CD4-positive, alpha-beta T cell treated with Interleukin-17A for 1 hour (primary cell): ENCODE measurements at places on chromosomes 2 and 18.
A peak's percentile ranks its signal among the peaks of the same experiment; 100 is the strongest.

DNA sequence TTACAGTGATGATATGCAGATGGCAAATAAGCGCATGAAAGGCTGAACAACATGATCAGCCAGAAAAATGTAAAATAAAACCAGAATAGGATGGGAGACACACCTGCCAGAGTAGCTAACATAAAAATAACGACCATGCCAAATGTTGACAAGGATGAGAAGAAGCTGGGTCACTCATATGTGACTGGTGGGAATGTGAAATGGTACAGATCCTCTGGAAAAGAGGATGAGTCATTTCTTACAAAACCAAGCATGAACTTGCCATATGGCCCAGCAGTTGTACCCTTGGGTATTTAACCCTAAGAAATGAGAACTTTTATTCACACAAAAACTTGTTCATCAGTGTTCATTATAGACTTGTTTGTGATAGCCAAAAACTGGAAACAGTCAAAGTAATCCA lies 143.8 kb downstream of the SH3BP4 start:
- DNase-seq = no peak

- no peak for DNase-seq
Measured at GRCh38 chr2:226483143-226483542, 316.5 kb downstream of the IRS1 start.

GRCh38 chr18:78733762-78734613 lies 245.6 kb upstream of the SALL3 start:
- no peak for DNase-seq

- DNase-seq = no peak
Measured at GRCh38 chr18:74282755-74283554, 8.8 kb downstream of the CYB5A start.

DNA sequence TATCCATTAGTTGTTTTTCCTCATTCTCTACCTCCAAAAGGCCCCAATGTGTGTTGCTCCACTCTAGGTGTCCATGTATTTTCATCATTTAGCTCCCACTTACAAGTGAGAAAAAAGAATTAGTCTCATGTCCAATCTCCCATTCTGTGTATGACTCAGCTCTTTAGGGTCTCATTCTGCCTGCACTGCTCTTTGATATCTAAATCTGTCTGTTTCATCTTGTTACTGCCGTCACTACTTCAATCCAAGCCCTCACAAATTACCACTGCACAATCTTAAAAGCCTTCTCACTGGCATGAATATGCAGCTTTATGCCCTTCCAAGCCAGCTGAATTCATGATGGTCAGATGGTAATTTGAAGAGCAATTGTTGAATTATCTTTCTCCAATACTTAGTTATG lies 480.5 kb downstream of the TRIB2 start:
- DNase-seq = no peak

- peak; percentile 71 for DNase-seq
Measured at GRCh38 chr2:42086500-42086953, 38.7 kb downstream of the PKDCC start.

DNA sequence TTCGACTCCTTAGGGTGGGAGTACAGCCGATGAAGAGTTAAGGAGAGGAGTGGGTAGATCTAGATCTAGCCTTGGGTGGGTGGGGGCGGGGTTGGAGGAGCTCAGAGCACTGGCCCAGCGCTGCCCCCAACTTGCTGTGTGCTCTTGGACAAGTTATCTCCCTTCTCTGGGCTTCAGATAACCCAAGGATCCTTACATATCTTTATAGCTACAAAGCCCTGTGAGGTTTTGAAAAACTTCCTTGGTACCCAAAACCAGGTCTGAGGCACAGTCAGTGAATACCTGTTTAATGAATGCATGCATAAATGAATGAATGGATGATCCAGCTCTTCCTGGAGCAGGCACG lies 1.3 kb upstream of the ODC1 start:
- no peak for DNase-seq

- DNase-seq = no peak
Measured at GRCh38 chr18:10475654-10476291, 21.3 kb downstream of the APCDD1 start.

DNA sequence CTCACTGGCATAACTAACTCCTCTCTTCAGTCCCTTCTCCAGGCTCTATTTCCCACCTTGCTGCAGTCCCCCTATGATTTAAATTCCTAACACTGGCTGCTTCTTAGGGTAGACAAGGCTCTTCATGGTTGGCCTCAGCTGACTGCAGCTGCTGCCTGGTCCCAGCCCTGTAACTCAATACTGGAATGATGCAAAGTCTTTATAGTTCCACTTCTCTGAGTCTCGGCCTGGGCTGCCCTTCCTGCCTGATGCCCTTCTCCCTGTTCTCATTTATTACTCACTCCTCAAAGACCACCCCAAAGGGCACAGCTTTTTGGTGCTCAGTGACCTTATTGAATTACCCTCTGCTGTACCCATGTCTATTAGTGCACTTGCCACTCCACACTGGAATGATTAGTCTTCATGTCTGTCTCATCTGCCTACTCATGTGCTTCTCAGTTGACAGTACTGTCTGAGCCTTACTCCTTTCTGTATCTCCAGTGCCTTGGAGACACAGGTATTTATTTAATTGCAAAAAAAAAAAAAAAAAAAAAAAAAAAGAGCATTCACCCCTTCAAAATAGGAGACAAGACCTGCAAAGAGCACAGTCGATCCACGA lies 199.4 kb upstream of the REV1 start:
- DNase-seq = no peak

DNA sequence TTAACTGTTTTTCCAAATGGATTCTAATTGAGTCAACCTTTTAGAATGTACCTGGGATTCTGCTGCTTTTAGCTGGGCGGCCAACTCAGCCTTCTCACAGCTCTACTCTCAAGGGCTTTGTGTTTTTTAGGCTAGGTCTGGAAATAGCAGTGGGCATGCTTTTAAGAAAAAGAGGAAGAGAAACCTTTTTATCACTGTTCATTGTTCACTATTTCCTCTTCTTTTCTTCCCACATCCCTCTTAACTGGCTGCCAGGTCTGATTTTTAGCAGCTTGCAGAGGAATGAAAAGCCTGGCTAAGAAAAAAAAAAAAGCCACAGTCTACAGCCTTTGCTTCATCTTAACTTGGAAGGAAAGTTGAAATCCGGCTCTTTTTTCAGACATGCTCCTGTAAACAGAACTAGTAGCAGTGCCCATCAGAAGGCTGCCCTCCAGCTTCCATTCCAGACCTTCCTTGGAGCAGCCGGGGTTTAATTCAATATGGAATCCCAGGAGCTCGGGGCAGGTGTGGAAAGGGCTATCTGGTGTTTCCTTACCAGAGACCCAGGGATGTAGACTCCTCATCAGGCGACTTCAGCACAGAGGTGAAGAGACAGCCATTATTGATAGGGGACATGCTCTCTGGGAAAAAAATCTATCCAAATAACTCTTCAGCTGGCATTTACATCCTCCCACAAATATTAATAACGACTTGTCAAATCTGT lies 230.7 kb downstream of the MYO3B start:
- DNase-seq = no peak

GRCh38 chr2:232319803-232320442 lies 58.6 kb upstream of the ALPP start:
- DNase-seq = no peak

DNA sequence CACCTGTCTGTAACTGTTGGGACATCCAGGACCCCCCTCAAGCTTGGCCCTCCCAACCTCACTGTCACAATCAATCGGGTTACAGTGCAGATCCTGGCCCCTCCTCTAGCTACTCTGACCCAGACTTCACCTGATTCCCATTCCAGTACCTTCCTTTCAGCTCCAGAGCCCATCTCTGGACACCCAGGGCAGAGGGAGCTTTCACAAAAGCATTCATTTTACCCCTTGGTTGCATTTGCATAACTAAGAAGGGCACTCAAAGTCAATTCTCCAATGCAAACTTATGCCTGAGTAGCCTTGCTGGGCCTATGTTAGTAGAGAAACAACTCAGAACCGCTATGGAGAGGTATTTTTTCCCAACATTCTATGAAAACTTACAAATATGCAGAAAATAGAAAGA lies 7.4 kb downstream of the ZAP70 start:
- DNase-seq = no peak

GRCh38 chr2:43191947-43192516 lies 34.4 kb downstream of the ZFP36L2 start:
- peak; percentile 52 for DNase-seq

- DNase-seq = no peak
Measured at GRCh38 chr2:233997707-233998106, 52.8 kb upstream of the SPP2 start.

DNA sequence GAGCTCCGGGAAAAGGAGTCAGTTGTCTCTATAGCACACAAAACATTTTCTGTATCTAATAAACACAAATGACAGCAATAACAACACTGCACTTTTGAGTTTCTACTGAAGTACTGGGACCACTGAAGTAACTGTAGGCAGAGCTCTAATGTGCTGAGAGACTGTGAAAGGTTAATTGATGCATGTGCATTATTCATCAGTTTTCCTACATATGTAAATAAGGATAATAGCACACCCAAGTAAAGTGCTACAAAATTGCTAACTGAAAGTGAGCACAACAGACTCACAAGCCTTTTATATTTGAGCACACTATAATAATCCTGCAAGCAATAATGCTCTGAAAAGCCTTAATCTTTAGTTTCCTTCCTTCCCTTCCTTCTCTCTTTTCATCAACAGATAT lies 1051.6 kb downstream of the LRP1B start:
- DNase-seq = no peak

- no peak for DNase-seq
Measured at GRCh38 chr18:12906773-12907172, 22.7 kb upstream of the PTPN2 start.

DNA sequence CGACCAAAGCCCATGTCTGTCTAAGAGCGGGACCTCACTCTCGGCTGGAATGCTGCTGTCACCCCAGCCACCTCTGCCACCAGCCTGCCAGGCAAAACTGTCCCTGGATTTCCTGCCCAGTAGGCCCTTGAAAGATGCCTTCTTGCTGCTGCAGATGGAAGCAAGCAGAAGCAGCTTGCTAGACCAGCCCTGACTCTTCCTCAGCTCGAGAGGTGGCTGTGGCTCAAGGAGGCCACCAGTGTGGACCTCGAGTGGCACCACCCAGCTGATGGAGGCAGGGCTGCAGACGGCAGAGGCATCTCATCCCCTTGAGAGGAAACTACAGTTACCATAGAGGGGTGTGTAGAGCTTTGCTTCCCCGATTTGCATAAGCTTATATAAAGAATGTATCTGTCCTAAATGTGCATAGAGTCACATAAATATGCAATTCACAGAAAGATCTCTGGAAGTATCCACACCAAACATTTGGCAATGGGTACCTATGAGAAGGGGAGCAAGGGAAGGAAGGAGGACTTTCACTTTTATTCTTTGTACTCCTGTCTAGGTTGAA lies 20.6 kb downstream of the ADCY3 start:
- DNase-seq = no peak

DNA sequence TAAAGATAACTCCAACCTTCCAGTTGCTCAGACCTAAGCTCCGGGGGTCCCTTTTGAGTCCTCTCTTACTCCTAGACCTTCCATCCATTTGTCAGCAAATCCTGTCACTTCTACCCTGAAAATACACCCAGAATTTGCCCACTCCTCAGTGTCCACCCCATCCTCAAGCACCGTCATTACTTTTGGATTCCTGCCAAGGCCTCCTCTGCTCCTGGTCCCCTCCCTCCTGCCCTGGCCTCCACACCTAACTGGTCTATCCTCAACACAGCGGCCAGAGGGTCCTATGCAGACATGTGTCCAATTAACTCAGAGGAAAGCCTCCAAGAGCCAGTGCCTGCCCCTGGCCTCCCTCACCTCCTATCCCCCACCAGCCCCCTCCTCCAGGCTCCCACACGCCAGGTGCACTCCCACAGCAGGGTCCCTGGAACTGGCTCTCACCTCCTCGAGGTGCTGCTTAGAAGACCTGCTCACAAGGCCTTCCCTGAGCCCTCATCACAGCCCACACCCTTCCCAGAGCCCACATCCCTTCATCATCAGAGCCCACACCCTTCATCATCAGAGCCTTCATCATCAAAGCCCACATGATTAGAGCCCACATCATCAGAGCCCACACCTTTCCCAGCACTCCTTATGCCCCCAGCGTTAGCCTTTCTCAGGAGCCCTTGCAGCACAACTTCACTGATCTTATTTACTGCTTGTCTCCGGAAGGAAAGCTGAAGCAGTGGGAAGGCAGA lies 20.4 kb downstream of the FAM178B start:
- DNase-seq = no peak

- DNase-seq = no peak
Measured at GRCh38 chr2:190379249-190379964, 28.7 kb upstream of the MFSD6 start.

- no peak for DNase-seq
Measured at GRCh38 chr2:226799976-226800940, 638 bp upstream of the IRS1 start.

- DNase-seq = no peak
Measured at GRCh38 chr2:186984481-186984880, 135.5 kb upstream of the ZSWIM2 start.

GRCh38 chr2:98568161-98568956 lies 40.0 kb downstream of the COA5 start:
- DNase-seq = no peak

DNA sequence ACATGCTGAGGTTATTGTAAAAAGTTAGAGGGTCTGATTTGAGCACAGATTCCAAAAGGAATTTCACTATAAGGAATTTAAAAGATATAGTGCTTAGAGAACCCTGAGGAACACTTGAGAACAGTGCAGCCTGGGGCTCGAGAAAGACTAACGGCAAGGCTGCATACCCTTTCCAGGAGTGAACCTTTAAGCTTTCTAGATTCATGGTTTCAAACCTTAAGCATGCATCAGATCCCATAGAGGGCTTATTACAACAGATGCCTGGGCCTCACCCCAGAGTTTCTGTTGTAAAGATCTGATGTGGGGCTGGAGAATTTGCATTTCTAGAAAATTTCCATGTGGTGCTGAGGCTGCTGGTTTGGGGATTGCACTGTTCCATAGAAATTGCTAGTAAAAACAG lies 90.5 kb upstream of the IL1R2 start:
- DNase-seq = no peak

DNA sequence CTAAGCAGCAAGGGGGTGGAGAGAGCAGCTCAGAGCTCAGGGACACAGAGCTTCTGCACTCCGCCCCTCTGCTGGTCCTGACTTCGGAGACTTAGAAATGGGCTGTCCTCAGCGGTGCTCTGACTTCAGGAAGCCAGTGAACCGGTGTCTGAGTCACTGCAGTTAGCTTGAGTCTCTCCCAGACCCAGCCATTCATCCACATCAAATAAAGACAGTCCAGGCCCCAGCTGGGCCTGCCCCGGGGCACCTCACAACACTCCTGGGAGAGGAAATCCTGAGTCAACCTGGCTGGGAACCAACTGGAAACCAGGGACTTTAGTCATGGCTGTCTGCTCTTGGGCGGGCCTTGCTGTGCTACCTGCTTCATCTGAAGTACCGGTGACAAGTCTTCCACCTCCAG lies 5.4 kb upstream of the ITGB6 start:
- no peak for DNase-seq

DNA sequence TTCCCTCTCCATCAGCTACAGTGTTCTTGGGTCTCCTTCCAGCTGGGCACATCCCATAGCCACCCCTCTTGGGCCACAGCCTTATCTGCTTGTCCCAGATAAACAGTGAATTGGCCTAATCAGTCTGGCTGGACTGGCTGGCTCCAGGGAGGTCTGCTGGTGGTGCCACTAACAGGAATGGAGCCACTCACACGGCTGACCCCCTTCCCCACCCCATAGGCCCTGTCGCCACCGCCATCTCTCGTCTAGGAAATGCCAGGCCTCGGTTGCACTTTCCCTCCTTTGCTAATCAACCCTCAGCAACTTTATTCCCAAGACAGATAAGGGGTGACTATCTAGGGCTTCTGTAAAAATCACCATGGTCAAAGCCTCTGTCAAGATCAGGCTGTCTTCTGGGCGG lies 23.0 kb upstream of the TNP1 start:
- no peak for DNase-seq
